ENCODE measurements at places on chromosomes 3 and 15. TPM values are rescaled to one million over a fixed set of nuclear protein-coding genes. Genes with fewer than 3 reads are reported as not detected.

CAMP gene
- not detected for total RNA-seq

CHRM5 gene
- total RNA-seq, result not detected

ECE2 gene
- not detected for total RNA-seq

C15orf39 gene
- total RNA-seq, result 30.8 TPM

SNAP23 gene
- total RNA-seq, result 31.8 TPM

MOBP gene
- total RNA-seq, result not detected

MFN1 gene
- total RNA-seq, result 25.1 TPM

EPHA3 gene
- 3.3 TPM for total RNA-seq

- no peak overlapping the region for H3K27ac ChIP-seq
- no peaks in the 10 kb centered on the region for H3K36me3 ChIP-seq
- no peaks in the 10 kb centered on the region for H3K27me3 ChIP-seq
- no peaks in the 10 kb centered on the region for H3K4me1 ChIP-seq
These were observed 10.0 kb downstream of the RAD18 start for GRCh38 chr3:8953313-8953712.

GRCh38 chr3:42819351-42819965, 10.2 kb downstream of the ACKR2 start:
- H3K27ac ChIP-seq, result no peak overlapping the region
- H3K36me3 ChIP-seq, result no peaks in the 10 kb centered on the region
- no peak overlapping the region for H3K4me3 ChIP-seq
- H3K4me1 ChIP-seq, result no peaks in the 10 kb centered on the region

GRCh38 chr3:2940062-2940461, 170.1 kb downstream of the IL5RA start:
- H3K36me3 ChIP-seq, result no peaks in the 10 kb centered on the region
- DNase-seq, result no peak
- no peak overlapping the region for H3K4me3 ChIP-seq
- H3K27ac ChIP-seq, result no peak overlapping the region
- H3K4me1 ChIP-seq, result no peaks in the 10 kb centered on the region

GRCh38 chr3:81554388-81554787, 207.1 kb downstream of the GBE1 start:
- peak overlapping the region; percentile 59 for H3K27ac ChIP-seq
- DNase-seq, result no peak
- no peaks in the 10 kb centered on the region for H3K36me3 ChIP-seq
- no peaks in the 10 kb centered on the region for H3K27me3 ChIP-seq
- H3K4me1 ChIP-seq, result peaks cover 19% of the 10 kb centered on the region

GRCh38 chr3:105033081-105033480, 333.6 kb upstream of the ALCAM start:
- no peaks in the 10 kb centered on the region for H3K27me3 ChIP-seq
- no peak overlapping the region for H3K4me3 ChIP-seq
- H3K4me1 ChIP-seq, result no peaks in the 10 kb centered on the region
- no peak overlapping the region for H3K27ac ChIP-seq

DNA sequence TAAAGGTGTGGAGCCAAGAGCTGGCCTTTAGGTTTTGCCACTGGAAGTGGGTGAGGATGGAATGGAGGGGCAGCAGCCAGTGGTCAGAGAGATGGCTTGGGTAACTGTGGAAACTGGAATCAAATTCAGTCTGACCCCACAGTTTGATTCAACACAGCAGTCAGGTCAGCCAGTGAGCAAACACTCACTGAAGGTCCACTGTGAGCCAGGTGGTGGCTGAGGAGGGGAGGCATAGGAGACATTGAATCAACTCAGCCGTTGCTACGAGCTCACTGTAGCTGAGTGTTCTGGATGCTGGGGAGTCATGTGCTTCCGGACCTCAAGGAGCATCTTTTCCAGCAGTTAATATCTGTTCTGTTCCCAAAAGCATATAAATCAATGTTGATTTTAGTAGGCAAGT, 37.5 kb downstream of the LPP start:
- H3K27ac ChIP-seq, result no peak overlapping the region
- no peak overlapping the region for H3K4me3 ChIP-seq
- DNase-seq, result no peak
- H3K27me3 ChIP-seq, result no peaks in the 10 kb centered on the region
- H3K4me1 ChIP-seq, result peaks cover 3% of the 10 kb centered on the region
- H3K36me3 ChIP-seq, result peaks cover 7% of the 10 kb centered on the region

- H3K4me3 ChIP-seq, result no peak overlapping the region
- no peak overlapping the region for H3K27ac ChIP-seq
- H3K27me3 ChIP-seq, result no peaks in the 10 kb centered on the region
- peaks cover 22% of the 10 kb centered on the region for H3K4me1 ChIP-seq
These were observed 7.2 kb downstream of the CLPX start for GRCh38 chr15:65177901-65178300.

- DNase-seq, result no peak
- H3K4me3 ChIP-seq, result no peak overlapping the region
- H3K27me3 ChIP-seq, result no peaks in the 10 kb centered on the region
These were observed 36.9 kb downstream of the RHCG start for GRCh38 chr15:89459271-89460038.

DNA sequence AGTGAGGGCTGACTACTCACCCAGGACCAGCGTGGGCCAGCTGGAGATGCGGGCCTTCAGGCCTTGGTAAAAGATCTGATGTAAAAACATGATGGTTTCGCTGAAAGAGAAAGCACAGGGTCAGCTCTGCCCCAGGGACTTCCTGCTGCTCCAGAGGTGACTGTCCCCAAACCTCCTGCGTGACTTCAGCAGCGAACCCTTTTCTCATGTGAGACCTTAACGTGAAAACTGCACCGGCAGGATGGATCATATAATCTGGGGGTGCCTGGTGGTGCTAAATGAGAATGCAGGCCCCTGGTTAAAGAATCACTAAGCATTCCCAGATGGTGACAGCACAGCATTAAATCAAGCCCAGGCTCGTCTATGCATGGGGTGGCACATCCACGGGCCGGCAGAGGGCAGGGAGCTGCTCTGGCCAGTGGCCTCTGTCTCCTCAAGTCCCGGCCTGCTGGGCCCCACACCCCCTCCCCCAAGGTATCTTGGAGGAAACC, 55.4 kb downstream of the RASGRF1 start:
- H3K4me3 ChIP-seq, result no peak overlapping the region
- H3K27me3 ChIP-seq, result no peaks in the 10 kb centered on the region
- H3K36me3 ChIP-seq, result no peaks in the 10 kb centered on the region
- H3K27ac ChIP-seq, result no peak overlapping the region

DNA sequence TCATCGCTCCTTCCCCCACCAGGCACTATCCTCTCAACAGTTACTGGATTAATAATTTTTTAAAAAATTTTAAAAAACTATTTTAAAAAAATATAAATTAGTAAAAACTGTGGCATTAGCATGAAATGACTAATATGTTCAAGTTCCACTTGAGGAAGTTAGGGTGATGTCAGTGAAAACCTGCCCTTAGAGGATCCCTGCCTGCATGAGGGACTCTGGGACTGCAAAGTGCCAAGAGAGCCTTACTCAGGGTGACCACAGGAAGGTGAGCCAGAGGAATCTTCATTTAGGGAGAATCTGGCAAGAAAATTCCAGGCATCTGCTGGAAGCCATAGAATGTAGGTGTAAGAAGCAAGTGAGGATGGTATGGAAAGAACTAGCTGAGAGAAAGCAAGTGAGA, 157.7 kb upstream of the BCL6 start:
- no peak for DNase-seq
- H3K27me3 ChIP-seq, result no peaks in the 10 kb centered on the region
- H3K36me3 ChIP-seq, result no peaks in the 10 kb centered on the region

DNA sequence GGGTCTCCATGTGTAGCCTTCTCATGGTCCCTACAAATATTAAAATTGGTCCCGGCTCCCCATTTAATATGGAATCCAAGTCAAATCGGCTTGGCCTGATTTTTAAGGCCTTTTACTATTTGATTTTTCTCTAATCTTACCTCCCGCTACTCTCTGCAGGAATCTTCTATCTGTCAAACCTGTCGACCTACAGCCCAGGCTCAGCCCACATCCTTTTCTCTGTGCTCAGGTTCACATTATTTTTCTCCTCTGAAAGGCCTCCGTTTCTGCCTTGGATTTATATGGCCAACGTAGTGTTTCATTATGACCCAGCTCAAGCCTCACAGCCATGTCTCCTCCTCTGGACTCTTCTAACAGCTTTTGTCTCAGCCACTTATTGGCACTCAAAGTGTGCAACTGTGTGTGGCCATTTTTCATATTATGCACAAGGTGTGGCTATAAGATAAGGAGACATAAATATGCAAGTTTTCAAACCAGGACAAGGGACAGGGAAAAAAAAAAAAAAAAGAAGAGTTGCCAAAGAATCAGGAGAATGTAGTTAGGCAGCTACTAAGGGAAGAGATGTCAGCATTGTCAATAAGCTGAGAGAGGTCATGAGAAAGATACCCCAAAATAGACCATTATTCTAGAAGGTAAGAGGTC, 2.1 kb upstream of the GLCE start:
- peaks cover 4% of the 10 kb centered on the region for H3K4me1 ChIP-seq
- no peak overlapping the region for H3K4me3 ChIP-seq
- no peak for DNase-seq
- no peaks in the 10 kb centered on the region for H3K36me3 ChIP-seq
- H3K27ac ChIP-seq, result no peak overlapping the region

DNA sequence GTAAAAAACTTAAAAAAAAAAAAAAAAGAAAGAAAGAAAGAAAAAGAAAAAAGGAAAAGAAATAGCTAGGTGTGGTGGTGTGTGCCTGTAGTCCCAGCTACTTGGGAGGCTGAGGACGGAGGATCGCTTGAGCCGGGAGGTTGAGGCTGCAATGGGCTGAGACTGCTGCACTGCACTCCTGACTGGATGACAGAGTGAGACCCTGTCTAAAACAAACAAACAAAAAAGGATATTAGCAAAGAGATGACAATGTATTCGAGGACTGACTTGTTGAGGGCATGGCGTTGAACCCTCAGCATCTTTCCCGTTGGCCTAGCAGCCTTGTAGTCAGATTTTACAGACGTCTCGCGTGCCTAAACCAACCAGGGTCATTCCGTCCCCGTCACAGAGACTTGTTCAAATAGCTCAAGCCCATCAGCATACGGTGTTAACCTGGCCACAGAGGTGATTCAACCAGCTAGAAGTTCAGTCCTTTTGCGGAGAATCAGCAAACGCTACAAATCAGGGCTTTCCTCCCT, 528 bp upstream of the NIT2 start:
- H3K27me3 ChIP-seq, result no peaks in the 10 kb centered on the region
- no peak for DNase-seq
- peak overlapping the region; percentile 69 for H3K4me3 ChIP-seq
- peaks cover 5% of the 10 kb centered on the region for H3K4me1 ChIP-seq

- no peaks in the 10 kb centered on the region for H3K27me3 ChIP-seq
- H3K4me3 ChIP-seq, result no peak overlapping the region
- H3K27ac ChIP-seq, result no peak overlapping the region
- H3K36me3 ChIP-seq, result no peaks in the 10 kb centered on the region
- H3K4me1 ChIP-seq, result no peaks in the 10 kb centered on the region
- DNase-seq, result no peak
These were observed 28.5 kb downstream of the FBLN2 start for GRCh38 chr3:13577181-13578121.

DNA sequence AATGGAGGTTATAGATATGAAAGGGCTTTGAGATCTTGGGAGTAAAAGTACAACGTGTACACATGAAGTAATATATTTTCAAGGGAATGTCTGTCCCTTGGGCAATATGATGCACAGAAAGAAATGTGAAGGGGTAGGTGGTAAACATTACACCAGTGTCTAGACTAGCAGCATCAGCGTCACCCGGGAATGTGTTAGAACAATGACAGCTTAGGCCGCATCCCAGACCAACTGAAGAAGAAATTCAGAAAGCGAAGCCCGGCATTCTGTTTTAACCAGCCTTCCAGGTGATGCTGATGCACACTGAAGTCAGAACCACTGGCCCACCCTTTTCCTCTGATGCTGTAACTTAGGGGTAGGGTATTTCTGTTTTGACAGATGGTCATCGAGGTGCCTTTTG, 6.3 kb downstream of the INAFM2 start:
- H3K4me1 ChIP-seq, result peaks cover 42% of the 10 kb centered on the region
- H3K4me3 ChIP-seq, result no peak overlapping the region
- no peak for DNase-seq
- peak overlapping the region; percentile 98 for H3K27ac ChIP-seq
- no peaks in the 10 kb centered on the region for H3K27me3 ChIP-seq

DNA sequence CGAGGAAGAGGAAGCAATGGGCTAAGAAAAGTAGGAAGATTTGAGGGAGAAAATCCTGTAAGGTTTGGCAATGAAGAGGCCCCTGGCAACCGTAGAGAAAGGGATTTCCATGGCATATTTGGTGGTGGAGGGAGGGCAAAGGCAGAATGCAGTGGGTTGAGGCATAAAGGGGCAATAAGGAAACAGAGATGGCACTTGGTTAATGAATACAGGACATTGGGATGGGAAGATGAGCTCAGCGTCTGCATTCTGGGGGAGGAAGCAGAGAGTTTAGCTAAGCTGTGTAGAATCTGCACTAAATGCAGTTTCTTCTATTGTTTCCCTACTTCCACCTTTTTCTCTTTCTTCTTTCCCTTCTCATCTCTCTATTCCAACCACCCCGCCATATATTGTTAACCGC, 83.6 kb downstream of the LRTM1 start:
- no peak overlapping the region for H3K4me3 ChIP-seq
- H3K27ac ChIP-seq, result no peak overlapping the region
- H3K27me3 ChIP-seq, result no peaks in the 10 kb centered on the region
- H3K4me1 ChIP-seq, result no peaks in the 10 kb centered on the region

Data from ascending aorta (tissue), 2 donors.